ENCODE measurements at places on chromosomes 3 and 15. TPM values are rescaled to one million over a fixed set of nuclear protein-coding genes. Genes with fewer than 3 reads are reported as not detected.
A peak's percentile ranks its signal among the peaks of the same experiment; 100 is the strongest.

The NRROS gene
- 3.9 TPM for total RNA-seq

The ITIH1 gene
- not detected for total RNA-seq

The HEXA gene
- total RNA-seq, result 140 TPM

The FRMD4B gene
- 139 TPM for total RNA-seq

The CDCP1 gene
- total RNA-seq, result 14.7 TPM

The CACNA1D gene
- total RNA-seq, result 46.1 TPM

The TM4SF4 gene
- not detected for total RNA-seq

The FGF12 gene
- 5.6 TPM for total RNA-seq

- no peak for DNase-seq
Measured at GRCh38 chr3:119700920-119701734, 1.7 kb upstream of the CFAP91 start.

- DNase-seq, result no peak
Measured at GRCh38 chr15:35182841-35183479, 97.9 kb upstream of the NANOGP8 start.

GRCh38 chr3:122942937-122943827, 84.4 kb downstream of the SEMA5B start:
- DNase-seq, result peak; percentile 88

DNA sequence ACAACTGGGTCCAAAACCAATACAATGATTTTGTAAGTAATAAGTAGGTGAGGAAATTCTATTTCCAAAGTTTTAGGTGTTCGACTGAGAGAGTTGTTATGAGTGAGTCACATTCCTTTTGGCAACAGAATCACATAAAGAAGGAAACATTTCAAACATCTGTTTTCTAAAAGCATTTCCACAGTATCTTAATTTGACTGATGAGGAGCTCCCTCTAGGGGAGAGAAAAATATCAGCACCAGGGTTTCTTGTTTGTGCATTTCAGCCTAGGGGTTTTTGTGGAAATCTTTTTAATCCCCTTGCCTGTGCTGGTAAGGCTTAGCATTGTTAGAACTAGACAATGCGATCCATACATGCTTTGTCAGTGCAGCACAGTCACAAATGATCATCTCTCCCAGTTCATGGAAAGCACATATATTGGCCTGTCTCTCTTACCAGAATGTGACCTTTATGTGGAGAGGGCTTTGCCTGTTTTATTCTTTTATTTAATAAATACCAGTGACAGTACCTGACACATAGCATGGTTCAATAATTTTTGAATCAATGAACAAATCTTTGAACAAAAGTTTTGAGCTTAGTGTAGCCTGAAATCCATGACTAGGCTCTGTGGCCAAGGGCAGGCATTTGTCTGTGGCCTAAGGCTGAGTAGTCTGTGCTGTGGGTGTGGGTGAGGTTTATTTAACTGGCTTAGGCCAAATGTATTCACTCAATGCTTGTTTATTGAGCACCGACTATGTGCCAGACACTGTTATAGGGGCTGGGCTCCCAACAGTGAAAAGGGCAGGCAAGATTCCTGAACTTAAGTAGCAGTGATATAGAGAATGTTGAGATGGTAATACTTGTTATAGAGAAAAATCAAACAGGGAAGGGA, 21.1 kb upstream of the IQCF6 start:
- no peak for DNase-seq

GRCh38 chr15:51355096-51355495, 13.6 kb downstream of the GLDN start:
- no peak for DNase-seq

- peak; percentile 57 for DNase-seq
Measured at GRCh38 chr3:15629860-15630597, 28.5 kb downstream of the BTD start.

DNA sequence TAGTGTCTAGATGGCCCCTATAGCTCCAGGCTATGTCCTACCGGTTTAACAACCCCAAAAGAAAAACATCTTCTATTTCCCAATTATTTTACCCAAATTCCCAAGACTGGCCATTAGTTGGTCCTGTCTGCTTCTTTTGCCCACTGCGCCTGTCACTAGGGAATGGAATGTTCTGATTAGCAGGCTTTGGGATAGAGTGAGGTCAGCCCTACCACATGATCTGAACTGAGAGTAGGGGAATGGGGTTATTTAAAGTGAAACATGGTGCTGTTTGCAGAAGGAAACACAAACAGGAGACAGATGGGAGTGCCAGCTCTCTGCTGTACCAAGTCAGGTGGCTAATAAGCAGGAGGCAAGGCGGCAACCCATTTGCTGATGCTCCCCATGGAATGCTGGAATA, 635.6 kb upstream of the CFAP20DC start:
- DNase-seq, result no peak

GRCh38 chr3:97979610-97980009, 7.4 kb upstream of the RIOX2 start:
- no peak for DNase-seq

GRCh38 chr3:118818386-118818785, 216.3 kb downstream of the IGSF11 start:
- DNase-seq, result no peak

DNA sequence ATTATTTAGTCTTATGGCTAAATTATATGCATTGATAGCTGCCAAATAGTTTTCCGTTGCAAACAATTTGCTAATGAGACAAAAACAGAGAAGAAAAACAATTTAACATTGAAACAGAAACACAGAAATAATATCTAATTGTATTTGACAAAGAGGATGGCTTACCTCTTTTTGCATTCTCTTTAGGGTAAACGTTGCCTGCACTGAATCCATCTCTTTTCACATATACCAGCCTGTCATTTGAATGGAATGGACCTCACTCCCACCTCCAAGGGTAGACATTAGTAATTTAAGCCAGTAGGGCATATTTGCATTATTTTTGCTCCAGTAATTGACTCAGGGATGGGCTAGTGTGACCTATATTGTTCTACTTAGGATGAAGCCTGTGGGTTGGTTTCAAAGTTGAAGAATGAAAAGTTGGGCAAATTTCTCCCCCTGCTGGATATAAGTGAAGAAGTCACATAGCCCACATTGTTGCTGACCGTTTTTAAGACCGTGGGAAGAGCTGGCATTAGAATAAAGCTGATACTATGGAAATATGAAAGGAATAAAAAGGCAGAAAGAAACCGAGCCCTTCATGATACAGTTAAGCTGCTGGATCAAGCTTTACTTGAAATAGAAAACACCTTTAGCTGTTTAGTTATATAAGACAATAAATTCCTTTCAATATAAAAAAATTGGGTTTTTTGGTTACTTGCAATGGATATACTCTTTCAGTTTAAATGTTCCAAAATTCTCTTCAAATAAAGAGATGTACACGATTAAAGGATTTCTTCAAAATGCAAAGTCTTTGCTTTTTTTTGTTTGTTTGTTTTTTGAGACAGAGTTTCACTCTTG, 26.9 kb downstream of the PIERCE2 start:
- no peak for DNase-seq

DNA sequence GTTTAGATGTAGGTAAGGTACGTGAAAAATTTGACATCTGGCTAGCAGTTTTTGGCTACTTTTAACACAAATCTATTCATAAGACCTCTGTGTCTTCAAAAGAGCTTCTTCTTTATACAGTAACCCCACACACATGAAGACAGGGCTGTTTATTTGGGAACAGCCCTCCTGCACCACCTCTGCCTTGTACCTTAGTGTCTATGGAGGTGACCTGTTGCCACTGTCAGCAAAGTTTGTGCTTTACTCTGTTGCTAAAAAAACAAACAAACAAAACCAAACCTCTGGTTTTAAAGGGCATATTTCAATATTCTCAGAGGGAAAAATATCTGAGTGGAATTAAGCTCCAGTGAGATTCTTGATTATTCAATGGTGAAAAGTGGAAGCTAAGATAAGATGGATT, 122.0 kb downstream of the ARPP21 start:
- no peak for DNase-seq

DNA sequence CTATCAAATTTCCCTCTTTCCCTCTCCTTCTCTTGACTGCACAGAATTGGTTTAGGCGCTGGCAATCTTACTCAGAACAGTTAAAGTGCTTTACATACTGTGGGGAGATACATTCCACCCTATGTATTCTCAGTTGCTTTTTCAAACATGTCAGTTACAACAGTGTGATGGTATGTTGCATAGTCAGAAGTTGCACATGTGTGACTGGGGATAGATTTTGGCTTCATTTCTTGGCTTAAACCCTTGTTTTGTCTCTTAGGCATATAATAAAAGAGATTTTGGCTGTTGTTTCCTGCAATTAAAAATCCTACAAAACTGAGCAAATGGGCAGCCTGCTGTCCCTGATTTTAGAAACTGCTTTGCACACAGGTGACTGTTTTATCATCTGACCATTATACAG, 86.7 kb downstream of the PIK3R4 start:
- no peak for DNase-seq

- DNase-seq, result no peak
Measured at GRCh38 chr3:127763816-127764215, 58.5 kb downstream of the MGLL start.

- no peak for DNase-seq
Measured at GRCh38 chr3:194854659-194855390, 169.1 kb downstream of the FAM43A start.

- DNase-seq, result no peak
Measured at GRCh38 chr3:174431717-174432116, 427.4 kb upstream of the NAALADL2 start.

DNA sequence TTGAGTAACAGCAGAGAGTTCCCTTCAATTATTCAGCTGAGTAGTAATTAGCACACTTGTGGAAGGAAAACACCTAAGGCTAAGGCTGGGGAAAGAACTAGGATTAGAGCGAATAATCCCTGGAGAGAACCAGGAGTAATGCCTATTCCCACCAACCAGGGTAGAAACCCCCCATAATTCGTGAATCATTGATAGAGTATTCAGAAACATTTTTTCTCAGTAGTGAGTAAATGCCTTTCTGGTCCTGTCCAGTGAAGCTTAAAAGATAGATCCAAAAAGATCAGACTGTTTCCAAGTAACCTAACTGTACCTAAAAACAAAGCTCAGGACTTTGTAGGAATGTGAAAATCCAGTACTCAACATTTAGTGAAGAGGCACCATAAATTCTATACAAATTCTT, 71.2 kb downstream of the DGKG start:
- no peak for DNase-seq

DNA sequence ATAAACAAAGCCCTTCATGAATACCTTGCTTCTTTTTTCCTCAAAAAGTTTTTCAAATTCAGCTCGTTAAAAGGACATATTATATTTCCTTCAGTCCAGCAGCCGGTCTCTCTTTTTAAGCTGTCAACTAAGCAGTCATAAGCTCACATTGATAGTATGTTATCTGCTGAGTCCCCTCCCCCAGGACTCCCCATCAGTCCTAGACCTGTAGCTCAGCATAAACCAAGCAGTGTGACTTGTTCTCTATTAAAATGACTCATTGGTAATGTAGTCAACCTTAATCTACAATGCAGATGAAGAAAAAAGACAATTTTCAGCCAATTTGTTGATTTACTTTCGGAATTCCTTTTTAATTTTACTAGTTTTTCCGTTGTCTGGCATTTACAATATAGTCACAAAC, 483.8 kb downstream of the MECOM start:
- DNase-seq, result no peak

DNA sequence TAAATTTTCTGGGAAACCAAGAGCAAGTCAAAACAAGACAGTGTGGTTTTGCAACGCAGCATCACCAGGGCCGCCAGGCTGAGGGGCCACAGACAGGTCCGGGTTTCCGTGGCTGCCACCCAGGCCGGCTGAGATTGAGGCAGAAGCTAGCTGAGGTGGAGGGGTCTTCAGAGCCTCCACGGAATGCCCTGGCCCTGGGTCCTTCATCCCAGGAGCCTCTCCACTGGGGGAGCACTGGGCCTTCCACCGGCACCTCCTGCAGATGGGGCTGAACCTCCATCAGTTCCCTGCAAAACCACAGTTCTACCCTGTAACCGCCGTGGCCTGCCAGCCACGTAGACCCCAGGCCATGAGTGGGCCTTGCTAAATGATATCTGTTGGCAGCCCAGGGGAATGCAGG, 152.7 kb downstream of the CHSY1 start:
- DNase-seq, result no peak

GRCh38 chr3:5319454-5319853, 131.9 kb downstream of the EDEM1 start:
- no peak for DNase-seq

GRCh38 chr3:144109944-144110343, 138.3 kb downstream of the DIPK2A start:
- no peak for DNase-seq

DNA sequence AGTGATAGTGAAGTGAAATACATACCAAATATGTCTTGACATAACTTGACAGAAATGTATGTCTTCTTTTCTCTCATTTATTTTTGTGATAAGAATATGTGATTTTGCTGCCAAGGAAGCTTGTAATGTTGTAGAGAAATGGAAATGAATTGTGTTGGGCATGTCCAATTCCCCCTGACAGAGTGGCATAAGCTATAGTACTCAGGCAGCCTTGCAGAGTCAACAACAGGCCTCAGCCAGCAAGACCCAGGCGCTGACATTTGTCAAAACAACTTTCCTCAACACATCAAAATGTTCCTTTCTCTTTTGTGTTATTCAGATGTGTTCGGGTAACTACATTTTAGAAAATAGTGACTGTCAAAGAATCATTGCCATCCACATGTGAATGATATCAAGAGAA, 538.1 kb upstream of the ATP11B start:
- DNase-seq, result no peak

GRCh38 chr3:63964681-63965485, 52.7 kb upstream of the SCAANT1 start:
- peak; percentile 56 for DNase-seq

GRCh38 chr3:16839271-16840100, 45.3 kb upstream of the PLCL2 start:
- DNase-seq, result no peak

GRCh38 chr3:78820542-78820941, 947.3 kb downstream of the ROBO1 start:
- DNase-seq, result no peak

GRCh38 chr3:124163689-124164088, 171.8 kb upstream of the ROPN1 start:
- no peak for DNase-seq

DNA sequence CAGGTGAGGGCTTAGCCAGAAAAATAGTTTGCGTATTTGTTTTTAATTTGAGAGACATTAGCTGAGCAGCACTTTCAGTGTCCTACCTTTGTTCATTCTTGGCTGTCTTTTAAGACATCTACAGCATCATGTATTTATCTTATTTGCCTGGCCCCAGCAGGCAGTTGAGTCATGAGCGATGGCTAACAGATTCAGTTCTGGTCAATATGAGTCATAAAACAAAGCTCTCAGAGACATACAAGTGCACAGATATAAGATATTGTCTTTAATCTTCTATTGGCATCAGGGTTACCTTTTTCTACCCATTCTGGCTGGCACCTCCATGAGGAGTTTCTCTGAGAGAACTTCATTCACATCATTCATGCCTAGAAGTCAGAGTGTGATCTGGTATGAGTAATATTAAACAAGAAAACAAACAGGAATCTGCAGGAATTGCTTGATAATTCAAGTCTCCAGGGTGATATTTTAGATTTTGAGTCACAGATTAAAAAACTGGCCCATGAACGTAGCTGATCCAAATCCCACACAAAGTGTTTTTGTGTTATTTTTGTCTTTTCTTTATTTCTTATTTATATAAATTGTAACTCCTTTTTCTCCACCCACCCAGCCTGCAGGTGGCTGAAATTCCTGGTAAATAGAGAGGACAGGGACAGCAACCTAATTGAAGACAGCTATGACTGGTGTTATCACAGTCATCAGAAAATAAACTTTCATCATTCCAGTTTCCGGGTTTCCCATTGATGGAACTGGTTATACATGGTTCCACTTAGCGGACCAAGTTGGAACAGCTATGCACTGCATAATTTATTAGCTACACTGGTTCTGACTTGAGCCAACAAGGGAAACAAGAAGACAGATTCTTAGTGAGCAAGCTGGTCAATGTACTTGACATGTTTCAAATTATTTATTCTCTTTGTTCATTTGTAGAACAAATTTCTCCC, 47.3 kb downstream of the PLSCR2 start:
- DNase-seq, result no peak

- no peak for DNase-seq
Measured at GRCh38 chr3:30656624-30657141, 50.3 kb downstream of the TGFBR2 start.
